CD4-positive, alpha-beta T cell treated with Interleukin-17A for 4 hours (primary cell): ENCODE measurements at places on chromosomes 2 and 18.

GRCh38 chr2:130920415-130921163 lies 83.9 kb downstream of the ARHGEF4 start:
- DNase-seq = peak; percentile 66

DNA sequence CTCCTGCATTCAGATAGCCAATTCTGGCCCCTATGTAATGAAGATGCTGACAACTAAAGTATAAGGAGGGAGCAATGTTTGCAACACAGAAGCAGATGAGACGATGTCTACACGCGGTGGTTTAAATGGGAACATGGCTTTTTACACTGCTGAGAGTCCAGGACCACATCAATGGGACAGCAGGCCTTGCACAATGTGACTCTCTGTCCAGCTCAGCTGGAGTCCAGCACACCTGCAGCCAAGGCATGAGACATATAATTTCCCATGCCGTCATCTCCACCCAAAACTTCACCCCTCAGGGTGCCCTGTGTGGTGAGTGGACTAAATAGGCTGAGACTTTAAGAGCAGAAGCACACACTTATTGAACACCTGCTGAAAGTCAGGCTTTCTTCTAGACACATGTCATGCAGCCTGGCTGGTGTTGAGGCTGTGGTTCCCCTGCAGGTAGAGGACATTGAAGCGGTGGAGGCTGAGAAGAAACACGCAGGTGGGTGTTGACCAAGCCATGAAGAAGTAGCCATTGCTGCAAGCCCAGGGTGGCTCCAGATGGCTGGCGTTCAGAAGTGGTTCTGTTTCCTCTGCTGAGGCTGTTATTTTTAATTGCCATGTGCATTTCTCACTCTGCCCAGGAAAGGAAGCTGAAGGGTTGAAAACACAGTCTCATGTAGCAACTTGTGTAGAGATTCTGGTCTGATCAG lies 345.6 kb downstream of the MYCN start:
- no peak for DNase-seq

DNA sequence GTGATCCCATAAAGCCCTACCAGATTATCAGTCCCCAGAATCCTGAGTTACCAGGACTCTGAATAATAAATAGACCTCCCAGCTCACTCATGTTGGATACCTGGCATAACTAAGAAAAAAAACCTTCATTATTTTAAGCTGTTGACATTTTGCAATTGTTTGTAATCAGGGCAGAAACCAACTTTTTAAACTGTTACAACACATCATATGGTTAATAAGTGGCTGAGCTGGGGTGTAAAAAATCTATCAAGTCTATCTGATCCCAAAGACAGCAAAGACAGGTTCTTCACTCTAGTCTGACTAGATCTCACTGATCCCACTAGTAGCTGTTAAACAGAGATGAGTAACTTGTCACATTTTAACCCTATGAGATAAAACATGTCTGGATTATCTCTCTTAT lies 370.3 kb downstream of the RIT2 start:
- no peak for DNase-seq

- DNase-seq = no peak
Measured at GRCh38 chr2:74179063-74179865, 585 bp upstream of the MOB1A start.

DNA sequence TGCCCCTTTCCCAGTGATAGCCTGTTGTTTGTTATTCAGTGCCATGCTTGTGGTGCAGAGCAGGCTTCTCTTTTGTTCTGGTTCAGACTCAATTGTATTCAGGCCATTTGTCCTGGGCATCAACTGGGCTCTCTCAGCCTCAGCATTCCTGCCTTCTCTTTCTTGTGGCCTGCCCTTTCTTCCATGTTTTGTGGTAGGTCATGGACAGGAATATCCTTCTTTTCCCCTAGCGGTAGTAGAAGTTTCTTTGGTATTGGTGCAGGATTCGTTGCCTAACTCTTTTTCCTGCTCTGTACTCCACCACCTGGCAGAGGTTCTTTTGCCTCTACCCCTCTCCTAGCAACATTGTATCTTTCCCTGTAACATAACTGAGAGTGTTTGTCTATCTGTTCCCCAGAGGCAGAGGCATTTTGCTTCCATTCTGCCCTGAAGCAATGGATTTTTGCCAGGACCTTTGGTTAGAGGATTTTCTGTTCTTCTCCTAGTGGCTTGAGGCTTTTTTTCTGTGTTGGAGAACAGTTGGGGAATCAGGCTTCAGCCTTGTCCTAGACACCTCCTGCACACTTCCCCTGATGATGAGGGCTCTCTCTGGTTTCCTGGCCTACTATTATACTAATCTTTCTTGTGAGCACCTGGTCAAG lies 68.5 kb downstream of the NCOA1 start:
- DNase-seq = no peak

DNA sequence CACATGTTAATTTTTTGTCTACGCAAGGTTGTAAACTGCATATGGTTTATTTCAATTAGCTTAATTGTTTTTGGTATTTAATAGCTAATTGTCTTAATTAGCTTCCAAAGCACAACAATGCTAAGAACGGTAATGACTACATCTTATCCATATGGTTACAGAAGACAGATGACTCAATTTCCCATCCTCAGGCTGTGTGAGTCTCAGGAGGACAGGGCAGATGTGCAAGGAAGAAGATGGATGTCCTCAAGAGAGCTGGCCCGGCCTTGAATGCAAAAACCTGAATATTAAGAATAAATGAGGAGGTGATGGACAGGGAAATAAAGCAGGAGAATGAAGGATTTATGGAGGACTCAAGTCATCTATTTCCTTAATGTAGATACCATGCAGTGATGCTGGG lies 31.4 kb downstream of the SLC4A3 start:
- DNase-seq = no peak

DNA sequence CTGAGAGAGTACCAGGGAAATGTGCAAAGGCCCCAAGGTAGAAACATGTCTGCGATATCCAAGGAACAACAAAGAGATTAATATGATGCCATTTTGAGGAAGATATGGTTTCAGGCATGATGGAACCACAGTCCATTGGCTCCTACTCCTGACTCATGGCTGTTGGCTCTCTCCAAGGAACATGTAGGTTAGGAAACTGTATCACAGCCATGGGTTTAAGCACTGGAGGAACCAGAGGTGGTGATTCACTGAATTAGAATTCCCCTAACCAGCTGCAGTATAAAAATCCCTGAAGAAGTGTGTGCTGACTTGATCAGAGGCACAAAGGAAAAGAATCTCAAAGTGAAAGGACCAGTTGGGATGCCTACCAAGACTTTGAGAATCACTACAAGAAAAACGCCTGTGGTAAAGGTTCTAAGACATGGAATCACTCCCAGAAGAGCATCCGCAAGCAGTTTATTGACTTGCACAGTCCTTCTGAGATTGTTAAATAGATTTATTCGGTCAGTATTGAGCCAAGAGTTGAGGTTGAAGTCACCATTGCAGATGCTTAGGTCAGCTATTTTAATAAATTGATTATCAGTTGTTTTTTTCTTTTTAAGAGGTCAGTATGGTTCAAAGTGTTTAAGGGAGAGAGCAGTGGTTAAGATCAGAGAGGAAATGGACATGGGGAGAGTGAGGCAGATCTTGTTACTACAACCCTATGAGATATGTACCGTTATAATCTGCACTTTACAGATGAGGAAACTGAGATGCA lies 110.7 kb upstream of the OTX1 start:
- DNase-seq = no peak

GRCh38 chr18:49481317-49481716 lies 5.7 kb downstream of the C18orf32 start:
- no peak for DNase-seq

DNA sequence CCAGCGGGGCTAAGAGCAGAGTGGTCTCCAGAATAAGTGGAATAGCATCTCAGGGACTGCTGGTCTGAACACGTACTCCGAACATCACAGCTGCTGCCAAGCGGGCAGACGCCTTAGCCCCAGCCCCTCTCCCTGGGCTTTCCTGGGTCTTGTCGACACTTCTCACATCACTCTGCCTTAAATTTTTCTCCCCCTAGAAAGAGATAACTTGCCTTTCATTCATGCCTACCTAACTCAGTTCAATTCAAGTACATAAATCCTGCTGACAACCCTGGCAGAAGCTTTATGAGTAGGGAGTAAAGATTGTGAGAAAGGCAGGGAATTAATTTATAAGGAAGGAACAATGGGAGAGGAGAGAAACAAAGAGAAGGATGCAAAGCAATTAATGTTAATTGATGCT lies 202.9 kb upstream of the TNP1 start:
- no peak for DNase-seq
